ENCODE measurements at places on chromosomes 2 and 18.

- no peak for DNase-seq
Measured at GRCh38 chr2:217614096-217614495, 388.7 kb downstream of the TNS1 start.

DNA sequence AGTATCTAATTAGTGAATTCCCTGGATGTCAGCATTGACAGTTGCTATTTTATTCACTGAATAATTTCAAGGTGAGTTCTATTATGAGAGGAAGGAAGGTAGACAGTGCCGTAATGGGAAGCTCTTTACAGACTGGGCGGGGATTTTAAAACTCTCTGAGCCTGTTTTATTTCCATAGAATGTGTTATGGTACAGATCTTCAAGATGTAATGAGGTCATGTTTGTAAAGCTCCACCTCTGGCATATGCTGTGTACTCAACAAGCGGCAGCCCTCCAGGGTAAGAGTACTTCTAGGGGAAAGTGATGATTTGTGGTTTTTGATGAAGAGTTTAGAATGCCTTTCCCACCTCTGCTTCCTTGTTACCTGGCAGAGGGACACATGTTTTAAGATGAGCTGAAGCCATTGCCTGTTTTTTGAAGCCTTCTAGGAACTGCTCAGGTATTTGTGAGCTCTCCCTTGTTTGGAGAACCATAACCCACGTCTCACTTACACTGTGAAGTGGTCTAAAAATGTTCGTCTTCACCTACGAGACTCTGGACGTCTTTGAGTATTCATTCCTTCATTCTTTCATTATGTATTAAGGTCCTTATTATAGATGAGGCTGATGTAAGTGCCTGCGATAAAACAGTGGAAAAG lies 251.2 kb downstream of the PTGR3 start:
- DNase-seq = no peak

- DNase-seq = no peak
Measured at GRCh38 chr2:240111253-240111652, 24.9 kb downstream of the COPS9 start.

- DNase-seq = no peak
Measured at GRCh38 chr18:23640052-23640451, 22.7 kb downstream of the ANKRD29 start.

- no peak for DNase-seq
Measured at GRCh38 chr2:37507051-37507410, 162.6 kb downstream of the QPCT start.

DNA sequence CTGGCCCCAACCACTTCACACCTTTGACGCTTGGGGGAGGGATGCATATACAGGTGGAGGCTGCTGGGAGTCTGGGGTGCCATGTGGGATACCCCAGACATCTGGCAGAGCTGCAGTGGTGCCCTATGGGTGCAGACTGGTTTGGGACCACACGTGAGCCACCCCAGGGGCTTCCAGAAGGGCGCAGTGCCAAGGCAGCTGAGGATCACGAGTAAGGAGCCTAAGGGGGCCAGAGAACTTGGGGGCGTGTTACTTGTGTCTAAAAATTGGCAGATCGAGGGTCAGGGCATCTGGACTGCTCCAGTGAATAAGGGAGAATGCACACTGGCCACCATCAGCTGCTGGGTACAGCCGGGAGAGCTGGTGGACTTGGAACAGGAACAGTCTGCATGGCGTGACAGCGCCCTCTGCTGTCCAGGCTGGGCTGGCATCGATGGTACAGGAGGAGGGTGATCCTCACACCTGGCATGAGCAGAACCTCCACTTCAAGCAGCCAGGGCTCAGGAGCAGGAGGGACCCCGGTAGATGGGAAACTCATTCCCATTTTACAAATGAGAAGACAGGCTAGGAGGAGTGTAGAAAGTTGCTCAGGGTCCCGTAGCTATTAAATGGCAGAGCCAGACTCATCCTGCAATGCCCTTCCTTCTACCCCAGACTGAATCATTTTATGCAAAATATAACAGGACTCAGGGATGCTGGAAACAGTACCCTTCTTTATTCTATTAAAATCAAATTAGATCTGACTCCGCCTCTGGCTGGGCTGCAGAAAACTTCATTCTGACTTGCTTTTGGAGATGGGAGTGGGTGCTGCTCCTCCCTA lies 60.4 kb downstream of the ATOH8 start:
- peak; percentile 64 for DNase-seq

DNA sequence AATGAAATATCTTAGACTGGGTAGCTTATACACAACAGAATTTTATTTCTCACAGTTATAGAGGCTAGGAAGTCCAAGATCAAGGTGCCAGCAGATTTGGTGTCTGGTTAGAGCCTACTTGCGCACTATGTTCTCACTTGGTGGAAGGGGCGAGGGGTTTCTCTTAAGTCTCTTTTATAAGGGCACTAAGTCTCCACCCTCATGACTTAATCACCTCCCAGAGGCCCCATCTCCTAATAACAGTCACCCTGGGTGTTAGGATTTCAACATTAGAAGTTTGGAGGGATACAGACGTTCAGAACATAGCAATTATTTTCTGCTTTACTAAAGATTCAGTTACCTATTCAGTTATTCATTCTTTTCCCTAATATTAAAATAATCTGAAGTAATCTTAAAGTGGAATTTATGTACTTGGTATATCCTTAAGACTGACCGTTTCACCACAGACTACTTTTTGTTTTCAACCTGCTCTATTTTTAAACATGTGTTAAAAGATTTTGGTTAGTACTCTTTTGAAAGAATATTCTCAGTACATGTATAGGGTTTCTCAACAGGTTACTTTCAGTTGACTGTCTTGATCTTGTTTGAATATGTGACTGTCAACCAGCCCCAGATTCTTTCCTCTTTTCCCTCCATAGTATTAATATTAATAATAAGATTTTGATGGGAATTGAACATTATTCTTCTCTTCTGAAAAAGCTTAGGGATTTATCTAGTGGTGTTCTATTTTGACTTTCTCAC lies 130.0 kb downstream of the TAF4B start:
- no peak for DNase-seq

GRCh38 chr2:132623096-132623839 lies 46.7 kb downstream of the LYPD1 start:
- DNase-seq = no peak

GRCh38 chr18:23519734-23520133 lies 16.4 kb downstream of the RMC1 start:
- no peak for DNase-seq

- DNase-seq = no peak
Measured at GRCh38 chr18:68679528-68679927, 35.4 kb downstream of the TMX3 start.

GRCh38 chr18:77049938-77050337 lies 82.6 kb downstream of the MBP start:
- no peak for DNase-seq

- no peak for DNase-seq
Measured at GRCh38 chr2:140747665-140748064, 1383.2 kb downstream of the LRP1B start.

DNA sequence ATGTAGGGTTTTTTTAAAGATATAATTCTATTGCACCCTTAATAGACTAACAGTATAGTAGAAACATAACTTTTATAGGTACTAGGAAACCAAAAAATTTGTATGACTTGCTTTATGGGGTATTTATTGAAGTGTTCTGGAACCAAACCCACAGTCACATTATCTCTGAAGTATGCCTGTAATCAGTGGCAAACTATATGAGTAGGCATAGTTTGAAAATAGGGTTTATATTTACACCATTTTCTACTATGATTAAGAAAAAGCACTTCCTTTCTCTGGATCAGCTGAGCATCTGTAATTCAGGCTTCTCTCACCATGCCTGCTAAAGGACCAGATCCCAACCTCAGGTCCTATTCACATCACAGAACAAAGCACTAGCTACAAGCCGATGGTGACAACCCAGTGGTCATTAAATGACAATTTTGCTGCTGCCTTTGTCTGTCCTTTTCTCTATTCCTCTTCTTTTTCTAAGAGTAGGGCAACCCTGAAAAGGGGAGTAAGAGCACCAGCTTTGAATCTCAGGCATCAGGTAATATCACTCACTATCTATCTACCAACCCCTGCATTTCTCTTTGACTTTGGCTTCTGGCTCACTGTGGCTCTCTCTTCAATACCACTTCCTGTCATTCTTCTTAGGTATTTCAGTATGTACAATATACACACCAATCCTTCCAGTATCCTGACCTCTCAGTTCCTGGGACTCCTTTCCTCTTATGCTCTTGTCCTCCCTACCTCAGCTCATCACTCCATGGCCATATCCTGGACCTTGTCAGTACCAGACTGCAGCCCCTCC lies 14.4 kb downstream of the NEMP2 start:
- no peak for DNase-seq

- DNase-seq = no peak
Measured at GRCh38 chr2:124755386-124755785, 730.3 kb downstream of the CNTNAP5 start.

GRCh38 chr18:70181015-70181414 lies 24.5 kb downstream of the RTTN start:
- DNase-seq = no peak

GRCh38 chr2:43611987-43612894 lies 16.4 kb upstream of the THADA start:
- peak; percentile 76 for DNase-seq

- DNase-seq = no peak
Measured at GRCh38 chr2:42927334-42928160, 135.2 kb upstream of the HAAO start.

DNA sequence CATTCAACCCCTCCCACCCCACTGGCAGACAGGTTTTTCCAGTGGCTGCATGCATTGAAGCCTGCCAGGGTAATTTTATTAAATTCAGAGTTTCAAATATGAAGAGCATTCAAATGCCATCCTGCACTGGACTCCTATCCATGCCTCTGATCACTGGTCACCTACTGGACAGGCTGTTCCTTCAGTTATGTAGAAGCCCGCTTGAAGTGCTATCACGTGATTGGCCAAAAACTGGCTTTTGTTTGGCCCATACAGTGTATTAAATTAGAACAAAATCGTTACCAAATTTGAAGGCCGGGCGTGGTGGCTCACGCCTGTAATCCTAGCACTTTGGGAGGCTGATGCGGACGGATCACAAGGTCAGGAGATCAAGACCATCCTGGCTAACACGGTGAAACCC lies 464.1 kb downstream of the TSN start:
- DNase-seq = no peak

- DNase-seq = no peak
Measured at GRCh38 chr2:33436083-33436482, 40.4 kb upstream of the RASGRP3 start.

GRCh38 chr2:109289504-109290222 lies 160.7 kb downstream of the SH3RF3 start:
- no peak for DNase-seq

DNA sequence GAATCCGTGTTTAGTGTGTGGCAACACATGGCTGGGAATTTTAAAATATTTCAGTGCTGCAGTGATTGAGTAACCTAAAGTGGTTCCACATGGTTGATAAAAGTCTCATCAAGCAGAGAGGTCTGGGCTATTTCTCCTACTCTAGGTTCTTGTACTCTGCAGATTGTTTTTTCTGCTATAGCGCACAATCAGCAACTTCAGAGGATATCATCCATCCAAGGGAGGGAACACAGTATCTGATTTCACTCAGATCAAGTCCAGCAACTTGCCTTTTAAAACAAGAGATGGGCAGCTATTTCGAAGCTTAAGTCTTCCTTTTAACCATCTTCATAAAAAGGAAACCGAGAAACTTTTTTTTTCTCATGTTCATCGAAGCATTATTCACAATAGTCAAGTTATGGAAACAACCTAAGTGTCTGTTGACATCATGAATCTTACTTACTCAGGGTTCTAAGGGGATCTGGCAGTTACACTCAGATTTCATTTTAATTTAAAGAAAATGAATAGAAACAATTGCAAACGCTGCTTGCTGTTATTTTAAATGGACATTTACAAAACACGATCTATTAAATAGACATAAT lies 172.7 kb upstream of the TRIB2 start:
- DNase-seq = no peak

DNA sequence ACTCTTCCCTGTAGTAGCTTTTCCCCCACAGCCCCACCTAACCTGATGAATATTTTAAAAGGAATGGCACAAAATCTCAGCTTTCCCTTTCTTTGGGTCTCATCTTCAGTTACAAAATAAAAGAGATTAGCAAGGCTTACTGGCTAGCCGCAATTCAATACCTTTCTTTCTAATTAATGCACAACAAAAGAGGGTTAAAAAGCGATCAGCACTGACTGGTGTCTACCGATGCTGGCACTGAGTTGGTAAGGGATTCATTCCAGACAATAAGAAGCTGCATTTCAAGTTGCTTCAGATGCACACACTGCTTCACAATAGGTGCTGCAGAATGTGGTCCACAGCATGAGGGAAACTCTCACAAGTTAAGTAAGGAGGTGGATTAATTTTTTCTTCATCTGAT lies 41.9 kb downstream of the HDHD2 start:
- no peak for DNase-seq

- DNase-seq = no peak
Measured at GRCh38 chr18:59395226-59396175, 36.4 kb upstream of the LMAN1 start.

- DNase-seq = no peak
Measured at GRCh38 chr2:42147641-42148274, 21.4 kb upstream of the EML4 start.

- DNase-seq = no peak
Measured at GRCh38 chr2:36452260-36452659, 96.7 kb downstream of the CRIM1 start.

GRCh38 chr2:42971947-42972736 lies 179.8 kb upstream of the HAAO start:
- DNase-seq = no peak

- DNase-seq = peak; percentile 83
Measured at GRCh38 chr18:3449512-3450011, 410 bp upstream of the TGIF1 start.

DNA sequence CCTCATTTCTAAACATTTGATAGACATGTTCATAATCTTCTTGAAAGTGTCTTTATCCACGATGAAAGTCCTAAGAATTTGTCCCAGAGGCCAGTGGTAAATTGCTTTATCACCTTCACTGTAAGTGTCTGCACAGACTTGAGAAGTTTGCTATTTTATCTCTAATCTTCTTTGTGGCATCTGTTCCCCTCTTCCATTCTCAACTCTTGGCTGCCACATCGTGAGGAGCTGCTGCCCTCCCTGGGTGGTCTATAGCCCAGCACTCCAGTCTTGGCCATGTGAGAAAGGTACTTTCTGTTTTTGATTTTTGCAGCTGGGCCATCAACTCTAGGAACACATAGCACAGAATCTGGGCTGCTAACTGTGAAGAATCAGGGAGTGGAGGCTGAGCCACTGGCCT lies 45.5 kb downstream of the SLC14A2 start:
- no peak for DNase-seq

GRCh38 chr2:40220177-40220925 lies 231.5 kb downstream of the SLC8A1 start:
- DNase-seq = no peak

DNA sequence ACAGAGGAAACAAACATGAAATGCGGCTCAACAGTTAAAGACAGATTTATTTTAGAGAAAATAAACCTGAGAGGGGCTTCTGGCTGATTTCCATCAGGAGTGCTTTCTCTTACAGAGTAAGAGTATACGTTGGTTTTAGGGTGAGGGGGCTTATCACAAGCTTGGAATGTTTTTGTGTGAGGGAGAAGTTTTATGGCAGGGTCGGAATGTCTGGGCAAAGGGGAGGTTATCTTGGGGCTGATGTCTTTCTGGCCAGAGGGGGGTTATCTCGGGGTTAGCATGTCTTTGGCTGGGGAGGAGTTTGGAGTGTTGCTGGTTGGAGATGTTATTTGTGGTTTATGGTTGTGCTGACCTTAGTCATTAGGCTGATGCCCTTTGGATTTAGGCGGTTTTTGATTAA lies 22.1 kb downstream of the PTRHD1 start:
- no peak for DNase-seq

All from activated CD4-positive, alpha-beta T cell treated with anti-CD3 and anti-CD28 coated beads for 4 hours (primary cell).